Neural crest cell (in vitro differentiated cells): ENCODE measurements at places on chromosomes 5 and 9. TPM values are rescaled to one million over a fixed set of nuclear protein-coding genes. Genes with fewer than 3 reads are reported as not detected.

DNA sequence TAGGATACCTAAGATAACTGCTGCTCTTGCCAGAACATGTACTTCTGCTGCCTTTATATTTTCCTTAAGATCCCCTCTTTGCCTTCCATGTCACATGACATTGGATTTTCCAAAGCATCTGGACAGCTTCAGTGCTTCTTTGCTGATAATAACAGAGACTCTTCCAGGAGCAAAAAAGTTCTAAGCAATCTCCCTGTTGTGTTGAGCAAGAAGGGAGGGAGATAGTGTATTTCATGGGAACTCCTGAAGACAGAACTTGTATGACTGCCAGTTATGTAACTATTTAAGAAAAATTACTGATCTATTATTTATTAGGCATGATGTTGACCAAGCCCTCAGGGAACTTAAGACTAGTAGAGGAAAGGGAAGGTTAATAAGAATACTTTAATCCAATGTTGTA lies 454.7 kb downstream of the SPATA31D1 start:
- DNase-seq: no peak

DNA sequence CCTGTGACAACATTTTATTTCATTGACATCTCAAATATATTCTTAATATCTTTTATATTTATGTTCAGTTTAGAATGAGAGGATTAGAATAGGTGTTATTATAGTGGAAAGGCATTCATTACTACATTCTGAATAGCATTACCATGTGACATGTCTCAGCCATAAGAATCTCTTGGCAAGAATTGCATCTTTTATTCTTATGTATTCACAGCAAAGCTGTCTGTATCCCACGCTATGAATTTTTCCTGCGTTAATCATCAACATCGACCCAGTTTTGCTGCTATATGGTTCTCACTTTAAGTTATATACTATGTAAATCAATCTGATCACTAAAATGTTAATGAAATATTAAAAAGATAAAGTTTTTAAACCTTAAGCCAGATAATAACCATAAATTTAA lies 248.6 kb downstream of the TMEM232 start:
- no peak for DNase-seq

- no peak for DNase-seq
Measured at GRCh38 chr9:87827341-87827740, 55.3 kb upstream of the SPATA31E1 start.

DNA sequence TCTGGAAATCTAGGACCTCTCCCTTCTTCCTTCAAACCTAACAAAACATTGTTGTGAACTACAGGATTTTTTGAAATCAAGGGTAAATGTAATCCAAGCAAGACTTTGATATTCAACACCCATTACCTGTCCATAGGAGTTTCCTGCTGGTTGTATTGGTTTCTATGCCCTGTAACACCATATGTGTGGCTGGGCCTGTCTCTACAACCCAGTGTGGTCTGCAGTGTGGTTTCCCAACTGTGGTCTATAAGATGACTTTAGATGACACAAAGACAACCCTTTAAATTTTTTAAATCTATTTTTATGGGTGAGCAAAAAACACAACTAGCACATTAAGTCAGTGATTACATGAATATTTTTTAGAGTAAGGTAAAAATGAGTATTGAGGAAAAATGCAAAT lies 93.1 kb downstream of the SMIM15 start:
- DNase-seq: no peak

PAPPA gene
- total RNA-seq: 0.66 and 0.72 TPM in 2 replicates

GRCh38 chr5:132473019-132473531 lies 17.5 kb downstream of the IRF1 start:
- no peak for DNase-seq

VCAN gene
- 234 and 236 TPM in 2 replicates for total RNA-seq

- no peak for DNase-seq
Measured at GRCh38 chr9:74887981-74888370, 255 bp upstream of the TRPM6 start.

DNA sequence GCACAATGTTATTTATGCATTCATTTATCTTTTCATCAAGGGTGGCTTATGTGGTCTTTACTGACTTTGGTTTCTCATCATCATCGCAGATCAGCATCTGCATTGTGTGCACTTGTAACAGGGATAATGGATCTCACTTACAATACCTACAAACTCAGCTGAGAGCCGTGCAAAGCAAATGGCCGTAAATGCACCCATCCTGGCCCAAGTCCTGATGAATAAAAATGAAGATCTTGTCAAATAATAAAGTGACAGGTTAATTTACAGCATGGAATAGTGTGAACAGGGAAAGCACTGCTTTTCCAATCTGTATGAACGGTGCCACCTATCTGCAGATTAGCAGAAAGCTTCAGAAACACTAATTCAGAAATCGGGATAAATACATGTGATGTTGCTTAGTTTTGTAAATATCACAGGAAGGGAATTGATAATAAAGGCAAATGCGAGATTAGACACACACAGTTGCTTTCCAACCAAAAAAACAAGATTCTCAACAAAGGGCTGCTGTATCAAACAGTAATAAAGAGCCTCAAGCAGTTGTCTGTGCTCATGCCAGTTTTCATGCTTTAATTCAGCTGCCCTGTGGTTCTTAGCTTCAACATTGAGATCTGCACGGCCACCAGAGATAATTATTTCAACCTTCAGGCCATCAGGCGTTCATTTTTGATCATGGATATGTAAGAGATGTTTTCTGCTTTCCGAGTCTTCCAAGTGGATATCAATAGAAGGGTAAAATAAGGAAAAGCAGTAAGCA lies 153.4 kb upstream of the POU5F2 start:
- no peak for DNase-seq

GRCh38 chr9:96565671-96566497 lies 53.8 kb downstream of the CDC14B start:
- no peak for DNase-seq

DNA sequence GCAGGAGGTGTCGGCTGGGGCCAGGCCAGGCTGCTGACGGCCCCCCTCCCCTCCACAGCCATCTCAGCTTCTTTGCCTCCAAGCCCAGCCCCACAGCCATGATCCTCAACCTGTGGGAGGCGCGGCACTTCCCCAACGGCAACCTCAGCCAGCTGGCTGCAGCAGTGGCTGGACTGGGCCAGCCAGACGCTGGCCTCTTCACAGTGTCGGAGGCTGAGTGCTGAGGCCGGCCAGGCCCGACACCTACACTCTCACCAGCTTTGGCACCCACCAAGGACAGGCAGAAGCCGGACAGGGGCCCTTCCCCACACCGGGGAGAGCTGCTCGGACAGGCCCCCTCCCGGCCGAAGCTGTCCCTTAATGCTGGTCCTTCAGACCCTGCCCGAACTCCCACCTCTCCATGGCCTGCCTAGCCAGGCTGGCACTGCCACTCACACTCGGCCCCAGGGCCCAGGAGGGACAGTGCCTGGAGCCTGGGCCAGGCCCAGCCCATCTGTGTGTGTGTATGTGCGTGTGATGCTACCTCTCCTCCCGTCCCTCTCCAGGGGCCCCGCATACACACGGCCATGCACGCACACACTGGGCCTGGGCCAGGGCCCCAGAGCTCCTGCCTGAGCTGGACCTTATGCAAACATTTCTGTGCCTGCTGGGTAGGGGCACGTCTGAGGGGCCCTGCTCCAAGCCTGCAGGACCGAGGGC lies 19.3 kb downstream of the HK3 start:
- no peak for DNase-seq

DNA sequence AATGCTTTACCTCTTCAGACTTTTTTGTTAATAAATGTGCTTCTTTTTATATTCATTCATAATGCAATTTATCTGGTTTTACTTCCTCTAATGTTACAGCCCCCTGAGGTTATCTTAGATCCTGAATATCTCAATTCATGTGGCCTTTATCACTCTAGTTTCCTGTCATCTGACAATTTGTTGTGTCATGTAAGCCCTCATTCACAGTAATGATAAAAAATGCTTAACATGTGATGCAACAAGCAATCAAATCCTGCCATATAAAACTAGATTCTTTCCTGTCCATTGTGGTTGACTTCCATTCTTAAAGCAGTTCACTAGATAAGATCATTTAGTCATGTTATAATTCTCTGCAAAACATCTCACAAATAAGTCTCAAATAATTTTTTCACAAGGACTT lies 991.2 kb upstream of the ACO1 start:
- no peak for DNase-seq
